ENCODE measurements at places on chromosomes 5 and 9. TPM values are rescaled to one million over a fixed set of nuclear protein-coding genes. Genes with fewer than 3 reads are reported as not detected.

DNA sequence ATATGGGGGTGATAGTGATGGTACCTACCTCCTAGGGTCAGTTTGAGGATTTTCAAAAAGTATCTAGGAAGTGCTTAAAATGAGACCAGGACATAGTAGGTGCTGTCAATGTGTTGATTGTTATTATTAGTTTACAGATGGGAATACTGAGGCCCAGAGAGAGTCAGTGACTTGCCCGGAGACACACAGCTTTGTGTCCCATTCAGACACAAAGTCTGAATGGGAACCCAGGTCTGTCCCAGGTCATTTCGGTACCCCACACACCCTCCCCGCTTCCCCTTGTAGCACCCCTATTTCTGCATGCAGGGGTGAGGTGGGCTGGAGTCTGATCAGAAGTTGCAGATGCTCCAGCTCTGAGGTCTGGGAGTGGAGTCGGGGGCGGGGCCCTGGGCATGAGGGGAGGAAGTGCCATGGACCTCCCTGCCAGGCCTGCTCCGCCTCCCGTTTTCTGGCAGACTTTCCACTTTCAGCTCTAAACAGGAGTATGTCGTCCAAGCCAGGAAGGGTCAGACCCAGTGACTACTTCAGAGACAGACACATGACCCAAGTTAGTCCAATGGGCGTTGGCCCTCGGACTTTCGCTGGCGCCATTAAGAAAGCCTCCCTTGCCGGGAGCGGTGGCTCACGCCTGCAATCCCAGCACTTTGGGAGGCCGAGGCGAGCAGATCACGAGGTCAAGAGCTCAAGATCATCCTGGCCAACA, 3.2 kb upstream of the DBN1 start:
- DNase-seq = no peak

- DNase-seq = no peak
Measured at GRCh38 chr9:107483666-107484065, 5.9 kb downstream of the KLF4 start.

Gene THBS4
- polyA plus RNA-seq = 5.8 TPM

Gene SPINK13
- 1.2 TPM for polyA plus RNA-seq

Gene PHF24
- polyA plus RNA-seq = 0.27 TPM

DNA sequence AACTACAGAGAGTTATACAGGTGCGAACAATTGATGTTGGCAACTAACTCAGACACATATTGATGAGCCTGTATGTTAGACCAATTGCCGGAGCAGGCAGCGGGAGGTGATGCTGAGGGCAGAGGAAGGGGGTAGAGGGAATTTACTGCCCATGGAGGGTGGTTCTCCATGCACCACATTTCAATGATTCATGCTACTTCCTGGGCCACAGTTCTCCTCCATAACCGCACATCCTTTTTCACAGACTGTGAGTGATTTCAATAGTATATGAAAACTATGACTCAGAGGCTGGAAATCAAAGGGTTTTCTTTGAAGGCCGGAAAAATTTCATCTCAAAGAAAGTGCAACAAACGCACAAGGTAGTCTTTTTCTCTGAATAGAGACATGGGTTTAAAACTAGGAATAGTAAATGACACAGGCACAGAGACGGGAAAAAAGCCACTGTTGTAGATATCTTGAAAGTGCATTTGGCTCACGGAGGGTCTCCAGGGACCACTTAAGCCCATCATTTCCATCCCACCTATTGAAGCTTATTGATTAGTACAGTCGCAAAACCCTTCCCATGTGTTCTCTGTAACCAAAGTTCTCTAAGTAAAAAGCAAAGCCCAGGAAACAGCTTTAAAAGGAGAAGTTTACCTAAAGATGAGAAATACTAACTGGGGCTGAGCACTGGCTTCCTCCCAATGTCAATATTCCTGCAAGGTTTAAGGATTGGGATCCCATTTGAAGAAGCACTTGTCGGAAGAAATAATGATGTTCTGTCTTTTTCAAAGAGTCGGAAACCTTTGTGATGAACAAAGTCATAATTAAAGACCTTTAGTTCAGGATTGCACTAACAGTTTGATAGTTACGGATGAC, 28.0 kb upstream of the ADAM19 start:
- no peak for DNase-seq

Data from right lung (tissue), 10 donors.